Activated CD4-positive, alpha-beta memory T cell treated with anti-CD3 and anti-CD28 coated beads for 36 hours (primary cell): ENCODE measurements at places on chromosomes 5 and 9.

GRCh38 chr9:37801287-37801850 lies 772 bp downstream of the DCAF10 start:
- peak; percentile 55 for DNase-seq

DNA sequence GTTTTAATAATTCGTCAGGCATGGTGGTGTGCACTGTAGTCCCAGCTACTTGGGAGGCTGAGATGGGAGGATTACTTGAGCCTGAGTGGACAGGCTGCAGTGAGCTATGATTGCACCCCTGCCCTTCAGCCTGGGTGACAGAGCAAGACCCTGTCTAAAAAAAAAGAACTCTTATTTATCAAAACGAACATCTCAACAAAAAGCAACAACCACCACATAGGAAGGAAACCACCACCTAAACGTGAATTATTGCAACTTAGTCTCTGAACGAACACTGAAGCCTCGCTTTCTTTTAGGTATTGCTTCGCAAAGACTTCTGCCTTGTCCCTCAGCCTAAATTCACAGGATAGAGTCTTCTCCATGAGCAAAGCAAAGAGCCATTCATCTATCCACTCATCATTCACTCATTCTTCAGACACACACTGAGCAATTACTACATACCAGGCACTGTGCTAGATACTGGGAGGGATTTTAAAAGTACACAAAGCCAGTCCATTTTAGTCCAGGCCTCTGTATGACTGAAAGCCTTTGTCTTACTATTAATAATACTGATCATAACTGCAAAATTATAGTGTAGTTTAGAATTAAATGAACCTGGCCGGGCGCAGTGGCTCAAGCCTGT lies 57.4 kb downstream of the THBS4 start:
- peak; percentile 11 for DNase-seq

GRCh38 chr9:17116400-17116837 lies 18.4 kb upstream of the CNTLN start:
- DNase-seq = no peak

GRCh38 chr9:100204796-100205195 lies 105.8 kb downstream of the INVS start:
- DNase-seq = no peak
